T-helper 2 cell treated with Interferon-gamma antibody and Interleukin-4, amounts not matched to agents 5 μg/mL and 100 μg/mL, for 36 hours (primary cell): ENCODE measurements at places on chromosomes 2 and 18.

DNA sequence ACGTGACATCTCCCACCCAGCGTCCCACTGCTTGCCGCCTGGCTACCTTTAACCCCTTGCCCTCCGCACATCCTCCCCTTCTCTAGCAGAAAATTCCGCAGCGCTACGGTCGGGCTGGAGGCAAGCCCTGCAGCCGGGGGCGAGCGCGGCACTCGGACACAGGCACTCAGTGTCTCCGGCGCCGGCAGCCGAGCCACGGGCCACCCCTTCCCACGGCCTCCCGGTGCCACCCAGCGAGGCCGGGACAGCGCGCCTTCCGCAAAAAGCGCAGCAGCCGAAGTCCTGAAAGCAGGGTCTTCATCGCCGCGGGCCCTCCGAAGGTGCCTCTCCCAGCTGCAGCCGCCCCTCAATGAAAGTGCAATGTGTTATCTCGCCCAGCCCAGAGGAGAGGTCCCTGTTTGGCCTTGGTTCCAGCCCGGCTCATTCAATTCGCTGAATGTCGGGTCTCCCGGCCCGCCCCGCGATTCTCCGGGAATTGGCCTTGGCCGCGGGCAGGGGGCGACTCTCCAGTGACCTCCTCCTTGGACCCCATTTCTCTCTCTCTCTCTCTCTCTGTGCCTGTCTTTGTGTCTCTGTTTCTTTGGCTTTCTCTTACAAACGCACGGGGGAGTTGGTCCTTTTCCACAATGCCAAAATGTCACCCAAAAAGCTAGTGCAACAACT, 1.1 kb downstream of the DLGAP1 start:
- DNase-seq, result no peak

DNA sequence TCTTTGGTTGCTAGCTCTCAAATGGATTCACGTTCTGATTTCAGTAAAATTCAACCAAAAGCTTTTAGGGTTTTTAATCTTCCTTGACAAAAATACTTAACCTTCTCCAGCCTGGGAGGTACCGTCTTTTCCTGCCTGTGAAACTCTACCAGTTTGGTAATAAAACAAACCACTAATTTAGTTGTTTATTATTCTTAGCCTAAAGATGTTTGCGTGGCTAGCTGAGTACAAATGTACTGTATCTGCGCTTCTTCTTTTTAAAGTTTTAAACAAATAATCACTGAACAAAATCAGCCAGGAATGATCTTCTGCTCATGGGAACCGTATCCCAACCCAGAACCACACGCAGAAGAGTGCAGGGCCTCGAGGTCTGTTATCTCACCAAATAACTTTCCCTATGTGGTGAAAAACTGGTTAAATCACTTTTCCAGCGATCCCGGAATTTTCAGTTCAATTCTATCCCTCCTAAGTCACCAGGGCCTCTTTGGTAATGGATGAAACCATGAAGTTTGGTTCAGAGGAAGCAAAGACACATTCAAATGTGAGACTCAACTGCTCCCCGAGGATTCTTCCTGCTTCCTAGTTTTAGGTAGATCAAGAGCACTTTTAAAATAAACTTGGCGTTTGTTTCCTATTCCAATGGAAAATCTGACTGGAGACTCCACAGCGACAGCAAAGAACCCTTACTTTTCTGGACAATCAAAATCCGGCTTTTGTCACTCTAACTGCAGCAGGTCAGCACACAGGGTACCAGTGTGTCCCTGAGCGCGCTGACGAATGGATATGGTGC, 36.1 kb downstream of the BCL2 start:
- no peak for DNase-seq

- no peak for DNase-seq
Observed at GRCh38 chr18:77573571-77573970, 323.9 kb downstream of the GALR1 start.

DNA sequence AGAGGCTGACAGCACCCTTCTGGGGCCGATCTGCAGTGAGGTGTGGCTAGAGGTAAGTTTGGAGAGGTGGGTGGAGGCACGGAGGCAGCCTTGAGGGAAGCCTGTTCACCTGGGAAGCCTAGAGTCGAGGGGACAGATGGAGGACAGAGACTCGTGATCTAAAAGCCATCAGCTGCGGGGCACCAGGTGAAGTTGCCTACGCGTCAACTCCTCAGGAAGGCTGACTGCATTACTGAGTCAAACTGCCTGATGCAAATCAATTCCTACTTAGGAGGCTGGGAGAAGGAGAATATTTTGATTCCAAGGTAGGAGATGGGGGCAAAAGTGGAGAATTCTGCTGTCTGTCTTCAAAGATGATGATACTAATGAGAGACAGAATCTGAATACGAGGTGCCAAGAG, 104.4 kb upstream of the SMAD7 start:
- no peak for DNase-seq

- DNase-seq, result peak; percentile 81
Observed at GRCh38 chr18:79394534-79395307, 1.0 kb upstream of the NFATC1 start.

DNA sequence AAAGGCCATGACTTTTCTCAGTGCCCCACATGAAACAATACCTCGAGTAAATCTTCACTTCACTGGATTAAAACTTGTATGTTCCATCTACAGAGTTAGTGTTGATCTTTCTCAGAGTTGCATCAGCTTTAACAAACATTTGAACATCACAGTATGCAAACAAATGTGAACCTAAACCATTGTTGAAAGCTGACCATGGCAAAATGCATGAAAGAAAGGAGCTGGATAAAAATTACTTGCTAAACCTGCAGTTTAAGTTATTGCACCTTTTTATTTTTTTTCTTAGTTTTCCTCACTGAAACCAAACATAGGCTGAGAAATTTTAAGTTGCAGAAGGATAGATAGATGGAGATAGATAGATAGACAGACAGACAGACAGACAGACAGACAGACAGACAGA, 107.2 kb upstream of the UGP2 start:
- no peak for DNase-seq

- DNase-seq, result no peak
Observed at GRCh38 chr18:59469463-59470180, 110.6 kb upstream of the LMAN1 start.

- no peak for DNase-seq
Observed at GRCh38 chr2:153134725-153135124, 343.8 kb downstream of the RPRM start.

DNA sequence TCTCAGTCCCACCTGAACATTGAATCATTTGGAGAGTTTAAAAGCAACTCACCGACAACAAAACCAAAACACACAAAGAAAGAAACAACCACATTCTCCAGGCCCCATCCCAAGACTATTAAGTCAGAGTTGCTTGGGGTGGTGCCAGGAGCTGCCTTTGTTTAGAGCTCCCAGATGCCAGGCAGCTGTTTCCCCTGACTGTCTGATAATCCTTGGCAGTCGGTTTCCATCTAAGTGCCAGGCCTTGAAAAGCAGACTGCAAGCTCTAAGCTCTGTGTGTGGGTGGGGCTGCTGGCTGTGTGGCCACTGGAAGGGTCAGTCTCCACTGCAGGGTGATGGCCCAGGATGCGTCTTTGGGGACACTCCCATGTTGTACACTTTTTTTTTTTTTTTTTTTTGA, 255.3 kb upstream of the AGAP1 start:
- DNase-seq, result no peak

DNA sequence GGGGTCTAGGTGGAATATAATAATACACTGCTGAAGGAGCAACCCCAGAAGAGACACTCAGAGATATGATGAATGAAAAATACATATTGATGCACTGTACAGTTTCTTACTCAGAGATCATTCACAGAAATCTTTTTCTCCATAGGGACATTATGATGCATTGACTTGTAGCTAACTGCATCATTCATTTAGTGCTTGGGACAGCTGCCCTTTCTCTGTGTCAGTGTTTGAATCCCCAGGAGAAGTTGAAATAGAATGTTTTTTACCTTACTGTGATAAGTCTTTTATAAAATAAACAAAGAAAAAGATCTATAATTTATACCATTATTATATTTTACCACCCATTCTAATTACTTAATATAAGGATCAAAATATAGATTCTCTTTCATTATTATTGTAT, 91.7 kb upstream of the DSEL start:
- no peak for DNase-seq

GRCh38 chr2:101960819-101961337, 30.9 kb upstream of the IL1R2 start:
- DNase-seq, result no peak

DNA sequence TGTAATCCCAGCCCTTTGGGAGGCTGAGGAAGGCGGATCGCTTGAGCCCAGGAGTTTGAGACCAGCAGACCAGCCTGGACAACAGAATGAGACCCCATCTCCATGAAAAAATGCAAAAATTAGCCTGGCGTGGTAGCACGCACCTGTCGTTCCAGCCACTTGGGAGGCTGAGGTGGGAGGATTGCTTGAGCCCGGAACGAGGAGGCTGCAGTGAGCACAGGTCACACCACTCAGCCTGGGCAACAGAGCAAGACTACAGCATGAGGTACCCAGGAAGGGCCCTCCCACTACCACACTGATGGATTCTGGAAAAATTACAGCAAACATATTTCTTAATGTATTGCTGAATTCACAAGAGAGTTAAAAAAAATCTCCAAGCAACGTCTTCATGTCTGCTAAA, 56.3 kb upstream of the HPCAL1 start:
- DNase-seq, result no peak

- no peak for DNase-seq
Observed at GRCh38 chr2:195575879-195576401, 81.1 kb upstream of the SLC39A10 start.

DNA sequence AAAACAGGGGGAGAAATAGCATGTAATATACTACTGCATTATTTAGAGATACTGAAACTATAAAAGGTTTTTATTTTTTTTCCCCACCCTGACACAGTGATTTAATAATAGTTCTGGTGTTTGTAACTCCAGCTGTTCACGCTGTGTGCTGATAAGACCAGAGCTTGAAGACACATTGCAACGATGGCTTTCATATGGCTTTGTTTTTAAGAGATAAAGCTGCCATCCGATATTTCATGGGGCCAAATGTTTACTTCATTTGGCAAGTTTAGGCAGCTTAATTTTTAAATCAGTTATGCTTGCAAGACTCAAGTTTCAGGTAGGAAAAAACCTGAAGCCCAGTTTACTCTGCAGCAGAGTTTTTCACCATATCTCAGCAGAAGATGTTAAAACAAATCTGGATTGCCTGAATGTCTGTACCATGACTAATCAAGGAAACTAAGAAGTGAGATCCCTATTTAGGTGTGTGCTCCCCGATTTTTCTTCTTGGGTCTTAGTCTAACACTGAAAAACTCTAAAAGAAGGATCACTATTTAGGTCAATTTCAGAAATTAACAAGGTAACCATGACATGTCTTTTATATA, 508.6 kb downstream of the PARD3B start:
- DNase-seq, result no peak

GRCh38 chr2:45127891-45128290, 118.6 kb upstream of the SIX2 start:
- DNase-seq, result no peak

DNA sequence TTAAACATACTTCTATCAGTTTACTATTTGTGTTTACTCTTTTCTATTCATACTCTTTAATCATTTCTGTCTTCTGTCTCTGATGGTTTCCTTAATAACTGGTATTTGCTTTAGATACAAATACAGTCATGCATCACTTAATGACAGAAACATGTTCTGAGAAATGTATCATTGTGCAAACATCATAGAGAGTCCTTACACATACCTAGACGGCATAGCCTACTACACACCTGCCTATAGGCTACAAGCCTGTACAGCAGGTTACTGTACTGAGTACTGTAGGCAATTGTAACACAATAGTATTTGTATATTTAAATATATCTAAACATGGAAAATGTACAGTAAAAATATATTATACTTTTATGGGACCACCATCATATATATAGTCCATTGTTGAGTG, 36.3 kb downstream of the VSNL1 start:
- no peak for DNase-seq

DNA sequence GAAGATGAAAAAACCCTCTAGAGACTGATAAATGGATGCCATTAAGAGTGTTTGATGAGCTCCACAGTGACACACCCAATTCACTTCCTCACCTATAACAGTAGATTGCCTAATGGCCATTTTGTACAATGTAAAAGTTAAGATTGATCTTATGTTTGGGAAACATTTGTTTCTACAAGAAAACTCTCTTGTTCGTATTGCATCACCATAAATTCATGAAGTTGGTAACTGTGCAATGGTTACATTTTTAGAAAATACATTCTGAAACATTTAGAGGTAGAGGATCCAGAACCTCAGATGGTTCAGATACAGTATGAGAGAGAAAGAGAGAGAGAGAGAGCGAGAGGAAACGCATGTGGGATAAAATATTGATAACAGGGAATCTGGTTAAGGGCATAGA, 31.8 kb downstream of the DAPL1 start:
- DNase-seq, result no peak

DNA sequence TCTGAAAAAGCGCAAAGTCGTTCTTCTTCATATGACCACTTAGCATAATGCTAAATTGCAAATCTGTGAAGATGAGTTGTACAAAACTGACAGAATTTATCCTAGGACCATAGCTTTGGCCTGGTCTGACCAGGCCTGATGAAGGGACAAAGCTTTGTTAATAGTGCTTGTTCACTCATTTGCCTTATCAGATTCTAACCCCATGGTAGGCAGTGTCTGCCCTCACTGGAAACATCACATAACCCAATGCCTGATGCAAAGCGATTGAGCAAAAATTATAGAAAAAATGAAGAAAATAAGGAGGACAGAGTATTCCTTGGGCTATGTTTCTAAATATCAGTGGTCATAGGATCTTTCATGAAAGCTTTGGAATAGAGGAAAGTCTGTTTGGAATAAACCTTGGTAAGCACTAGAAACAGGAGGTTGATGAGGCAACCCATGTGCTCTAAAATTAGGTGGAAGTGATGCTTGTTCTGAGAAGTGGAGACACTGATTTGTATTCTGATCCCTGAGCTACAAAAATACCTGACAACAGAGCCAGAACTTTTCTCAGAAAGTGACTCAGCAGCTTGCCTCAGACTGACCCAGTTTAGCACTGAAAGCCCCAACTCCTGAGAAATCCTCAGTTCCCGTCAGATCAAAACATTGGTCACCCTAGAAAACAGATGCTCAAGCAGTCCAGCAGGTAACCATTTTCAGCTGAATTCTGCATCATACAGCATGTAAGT, 131.4 kb upstream of the MAPRE2 start:
- no peak for DNase-seq

DNA sequence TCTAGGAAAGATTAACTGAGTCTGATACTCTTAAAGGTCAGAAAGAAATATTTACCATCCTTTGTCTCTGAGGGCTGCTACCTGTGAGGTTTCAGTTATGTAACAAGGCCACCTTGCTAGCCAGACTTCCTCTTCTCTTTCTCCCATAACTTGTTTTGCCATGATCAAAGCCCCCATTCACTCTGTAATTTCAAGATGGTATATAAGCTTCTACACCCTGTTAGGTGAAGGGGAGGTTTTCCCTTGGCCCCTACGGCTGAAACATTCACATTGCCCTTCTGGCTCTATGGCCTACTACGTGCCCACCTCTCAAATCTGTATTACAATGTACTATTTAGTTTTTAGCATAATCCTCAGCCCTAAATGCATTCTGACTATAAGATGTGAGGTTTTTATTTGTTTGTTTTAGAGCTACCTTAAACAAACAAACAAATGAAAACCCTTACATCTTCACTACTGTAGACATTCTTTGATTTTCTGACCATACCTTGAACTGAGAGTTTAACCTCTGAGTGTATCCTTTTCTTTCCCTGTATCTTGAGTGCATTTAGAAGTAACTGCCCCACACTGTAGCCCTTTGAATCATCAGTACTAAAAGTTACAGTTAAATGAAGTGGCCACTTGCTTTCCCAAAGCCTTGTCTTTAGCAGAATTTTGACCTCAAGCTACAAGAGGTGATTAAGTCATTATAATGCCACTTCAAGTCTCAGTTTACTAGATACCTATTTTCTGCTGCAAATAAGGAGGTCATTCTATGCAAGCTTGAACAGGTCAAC, 332.2 kb downstream of the SOCS6 start:
- DNase-seq, result no peak

GRCh38 chr2:150554046-150554445, 66.6 kb upstream of the RND3 start:
- DNase-seq, result no peak
